ENCODE measurements at places on chromosomes 7 and 10.
A peak's percentile ranks its signal among the peaks of the same experiment; 100 is the strongest.

GRCh38 chr7:104621321-104621720 is 292.9 kb downstream of the LHFPL3 start:
- no peak for DNase-seq

DNA sequence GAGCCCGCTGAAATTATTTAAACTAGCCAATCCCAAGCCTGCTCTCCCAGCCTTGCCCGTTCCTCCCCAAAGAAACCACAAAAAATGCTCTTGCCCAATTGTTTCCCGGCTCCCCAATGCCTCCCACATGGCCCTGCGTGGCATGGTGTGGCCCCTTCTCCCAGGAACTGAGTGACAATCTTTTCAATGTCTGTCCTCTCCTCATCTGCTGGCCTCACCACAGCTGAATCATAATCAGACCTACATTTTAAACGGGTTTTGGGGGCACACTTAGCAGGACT is 201.5 kb downstream of the PRPF18 start:
- DNase-seq: no peak

- DNase-seq: no peak
Measured at GRCh38 chr10:23469596-23470237, 30.8 kb downstream of the OTUD1 start.

- no peak for DNase-seq
Measured at GRCh38 chr10:971150-971542, 17.1 kb upstream of the GTPBP4 start.

GRCh38 chr7:67659091-67659490 is 662.5 kb downstream of the TYW1 start:
- DNase-seq: no peak

DNA sequence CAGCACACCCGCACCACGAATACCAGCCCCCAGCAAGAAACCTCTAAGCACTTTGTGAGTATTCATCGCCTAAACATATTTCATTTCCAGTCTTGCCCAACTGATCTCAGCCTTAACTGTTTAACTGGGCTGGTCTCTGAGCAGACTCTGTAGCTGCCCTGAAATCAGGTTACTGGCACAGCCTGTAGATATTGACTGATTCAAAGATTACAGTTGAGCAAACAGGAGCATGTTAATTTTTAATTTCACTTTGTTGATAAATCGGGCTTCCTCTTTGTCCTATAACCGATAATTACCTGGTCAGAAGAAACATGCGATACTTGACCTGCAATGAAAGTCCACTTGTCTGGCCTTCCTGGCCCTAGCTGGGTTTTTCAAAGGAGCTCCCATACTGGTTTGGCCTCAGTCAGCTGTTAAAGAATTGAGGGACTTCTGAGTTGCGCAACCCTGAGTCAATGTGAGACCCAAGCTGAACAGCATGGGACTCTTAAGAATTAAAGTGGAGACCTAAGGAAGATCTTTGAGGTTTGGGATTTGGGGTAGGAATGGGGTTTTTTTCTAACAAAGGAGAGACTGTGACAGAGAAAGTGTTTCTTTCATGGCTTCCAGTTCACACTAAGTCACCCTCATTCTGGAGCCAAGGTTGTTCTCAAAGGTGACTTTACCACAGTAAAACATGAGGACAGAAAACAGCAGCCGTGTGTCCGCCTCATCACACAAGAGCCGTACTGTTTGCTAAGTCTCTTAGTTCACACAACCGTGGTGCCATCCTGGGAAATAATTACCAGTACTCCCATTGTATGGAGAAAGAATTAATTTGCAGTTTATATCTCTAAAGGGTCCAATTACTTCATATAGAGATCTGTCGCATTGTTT is 75.9 kb downstream of the PPP1R3C start:
- no peak for DNase-seq

- no peak for DNase-seq
Measured at GRCh38 chr7:117308891-117309290, 14.0 kb downstream of the WNT2 start.

GRCh38 chr10:71040846-71041605 is 152.7 kb upstream of the PCBD1 start:
- DNase-seq: no peak

DNA sequence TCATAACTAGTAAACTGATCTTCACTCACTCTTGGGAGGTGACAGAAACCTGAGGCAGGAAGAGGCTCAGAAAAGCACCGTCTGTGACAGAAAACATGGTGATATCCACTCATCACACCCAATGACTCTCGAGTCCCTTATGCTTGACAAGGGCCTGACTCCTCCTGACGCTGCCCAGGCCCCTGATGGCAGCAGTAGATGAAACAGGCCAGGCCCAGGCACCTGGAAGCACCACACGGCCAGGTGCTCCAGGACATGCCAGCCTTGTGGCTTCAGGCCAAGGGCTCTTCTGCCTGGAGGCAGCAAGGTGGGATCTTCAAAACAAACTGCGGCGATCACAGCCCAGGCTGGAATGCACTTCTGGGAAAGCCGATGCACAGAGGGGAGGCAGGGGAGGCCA is 89.3 kb downstream of the MAD1L1 start:
- DNase-seq: no peak

DNA sequence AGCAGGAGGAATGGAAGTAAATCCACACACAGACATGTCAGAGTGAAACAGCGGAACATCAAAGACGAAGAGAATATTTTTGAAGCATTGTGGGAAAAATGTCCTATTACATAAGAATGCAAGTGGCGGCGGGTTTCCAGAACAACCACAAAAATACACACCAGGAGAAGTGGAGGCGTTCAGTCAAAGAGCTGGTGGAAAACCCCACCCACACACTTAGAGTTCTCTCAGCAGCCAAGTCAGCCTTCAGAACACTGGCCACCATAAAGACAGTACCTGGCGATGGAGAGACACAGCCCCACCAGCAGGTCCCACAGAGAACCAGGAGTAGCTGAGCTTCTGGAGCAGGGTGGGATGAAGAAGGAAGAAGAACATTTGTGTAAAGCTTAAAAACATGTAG is 23.7 kb downstream of the NKX6-2 start:
- DNase-seq: no peak

GRCh38 chr7:2110610-2111396 is 121.9 kb downstream of the MAD1L1 start:
- DNase-seq: no peak

GRCh38 chr7:24987331-24987842 is 7.4 kb upstream of the OSBPL3 start:
- DNase-seq: no peak

DNA sequence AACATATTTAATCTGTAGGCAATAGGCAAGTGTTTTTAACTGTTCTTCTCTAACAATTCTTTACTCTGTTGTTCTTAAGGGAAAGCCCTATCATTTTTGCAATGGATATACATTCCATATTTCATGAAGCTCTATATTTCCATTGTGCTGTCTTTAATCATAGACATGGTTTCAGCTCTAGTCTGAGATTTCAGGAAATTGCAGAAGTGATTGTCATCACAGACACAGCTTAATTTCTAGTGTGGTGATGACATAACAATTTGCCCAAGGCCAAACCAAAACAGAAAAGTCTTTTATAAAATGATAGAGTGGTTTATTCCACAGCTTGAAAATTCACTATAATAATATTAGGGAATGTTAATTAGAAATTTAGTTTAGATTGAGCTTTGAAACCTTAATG is 494.1 kb upstream of the SEMA3A start:
- DNase-seq: no peak

GRCh38 chr7:44080686-44081265 is 1.6 kb downstream of the POLM start:
- DNase-seq: no peak

DNA sequence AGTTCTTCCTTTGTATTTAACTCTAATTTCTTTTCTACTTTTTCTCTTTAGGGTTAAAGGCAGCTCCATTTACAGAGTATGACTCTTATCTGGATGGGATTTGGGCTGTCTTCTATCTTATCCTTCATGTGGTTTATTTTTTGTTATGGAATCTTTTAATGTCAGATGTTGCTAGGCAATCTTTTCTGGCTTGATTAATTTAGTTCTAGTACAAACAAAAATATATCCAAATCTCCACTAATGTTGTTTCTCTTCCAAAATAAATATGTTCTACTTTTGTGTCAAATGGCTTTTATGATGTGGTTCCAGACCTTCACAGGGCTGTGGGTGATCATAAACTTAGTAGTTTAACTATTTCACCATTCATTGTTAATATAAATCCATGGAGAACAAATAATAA is 246.9 kb downstream of the AHR start:
- DNase-seq: no peak

GRCh38 chr10:14235566-14236195 is 95.0 kb downstream of the FRMD4A start:
- DNase-seq: no peak

- DNase-seq: no peak
Measured at GRCh38 chr10:132391676-132392020, 5.4 kb upstream of the PWWP2B start.

DNA sequence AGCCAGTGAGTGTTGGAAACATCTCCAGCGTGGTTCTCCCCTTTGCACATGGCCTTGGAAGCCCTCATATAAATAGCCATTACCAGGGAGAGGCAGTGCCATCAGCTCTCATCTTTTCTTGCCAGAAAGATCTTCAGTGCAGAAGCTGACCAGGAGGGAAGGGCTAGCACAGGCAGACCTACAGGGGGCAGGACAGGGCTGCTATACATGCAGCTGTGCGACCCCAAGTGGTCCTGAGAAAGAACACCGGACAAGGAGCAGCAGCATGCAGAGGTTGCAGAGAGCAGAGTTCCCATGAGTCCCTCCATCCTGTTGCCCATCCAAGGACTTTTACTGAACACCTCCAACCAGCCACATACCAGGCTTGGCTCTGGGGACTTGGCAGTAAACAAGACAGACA is 17.1 kb downstream of the GRID1 start:
- DNase-seq: no peak

DNA sequence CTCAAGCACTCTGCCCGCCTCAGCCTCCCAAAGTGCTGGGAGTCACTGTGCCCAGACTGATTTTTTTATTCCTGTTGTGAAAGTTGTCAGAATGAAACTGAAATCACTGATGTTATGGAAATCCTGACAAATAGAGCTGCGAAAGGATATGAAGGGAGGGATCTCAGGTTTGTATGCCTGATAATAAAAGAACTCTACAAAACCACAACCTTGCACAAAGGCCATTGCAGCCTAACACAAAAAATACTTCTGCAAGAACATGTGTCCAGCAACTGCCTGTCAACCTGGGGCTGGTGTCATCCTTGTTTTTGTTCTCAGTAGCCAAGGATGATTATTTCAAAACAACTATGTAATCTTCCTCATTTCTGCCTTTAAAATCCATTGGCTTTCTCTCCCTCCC is 126.1 kb downstream of the NEBL start:
- DNase-seq: no peak

- DNase-seq: peak; percentile 4
Measured at GRCh38 chr7:107463139-107464078, 6.4 kb upstream of the GPR22 start.

- DNase-seq: no peak
Measured at GRCh38 chr7:38070718-38071117, 107.3 kb upstream of the STARD3NL start.

GRCh38 chr10:8424555-8425211 is 370.2 kb downstream of the GATA3 start:
- no peak for DNase-seq

- no peak for DNase-seq
Measured at GRCh38 chr7:7897949-7898515, 70.6 kb upstream of the GLCCI1 start.
